ENCODE measurements at places on chromosomes 6 and 20.

DNA sequence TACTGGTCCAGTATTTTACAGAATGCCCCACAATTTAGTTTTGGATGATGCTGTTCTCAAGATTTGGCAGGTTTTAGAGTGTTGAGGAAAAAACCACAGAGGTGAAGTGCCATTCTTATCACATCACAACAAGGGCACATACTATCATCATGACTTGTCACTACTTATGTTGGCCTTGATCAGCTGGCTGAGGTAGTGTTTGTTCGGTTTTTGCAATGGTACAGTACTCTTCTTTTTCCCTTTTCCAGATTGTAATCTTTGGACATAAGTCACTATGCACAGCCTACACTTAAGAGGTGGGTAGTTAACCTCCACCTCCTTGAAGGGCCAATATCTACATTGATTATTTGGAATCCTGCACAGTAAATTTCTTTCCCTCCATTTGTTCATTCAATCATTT lies 8.8 kb downstream of the TENT5A start:
- no peak for DNase-seq

DNA sequence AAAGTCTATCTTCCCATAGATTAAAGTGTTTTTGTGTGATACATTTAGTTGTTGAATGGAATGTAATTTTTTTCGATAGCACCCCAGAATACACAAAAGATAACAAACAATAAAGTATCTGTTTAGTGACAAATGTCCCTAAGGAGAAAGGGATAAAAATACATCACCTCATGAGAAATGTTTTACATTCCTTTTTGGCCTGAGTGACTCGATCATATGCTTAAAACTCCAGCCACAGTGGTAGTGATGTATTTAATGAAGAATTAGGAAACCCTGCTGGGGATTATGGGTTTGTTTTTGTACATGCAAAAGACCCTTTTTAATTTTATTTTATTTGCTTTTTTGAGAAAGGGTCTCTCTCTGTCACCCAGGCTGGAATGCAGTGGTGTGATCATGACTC lies 4.3 kb upstream of the SGK1 start:
- DNase-seq: no peak

DNA sequence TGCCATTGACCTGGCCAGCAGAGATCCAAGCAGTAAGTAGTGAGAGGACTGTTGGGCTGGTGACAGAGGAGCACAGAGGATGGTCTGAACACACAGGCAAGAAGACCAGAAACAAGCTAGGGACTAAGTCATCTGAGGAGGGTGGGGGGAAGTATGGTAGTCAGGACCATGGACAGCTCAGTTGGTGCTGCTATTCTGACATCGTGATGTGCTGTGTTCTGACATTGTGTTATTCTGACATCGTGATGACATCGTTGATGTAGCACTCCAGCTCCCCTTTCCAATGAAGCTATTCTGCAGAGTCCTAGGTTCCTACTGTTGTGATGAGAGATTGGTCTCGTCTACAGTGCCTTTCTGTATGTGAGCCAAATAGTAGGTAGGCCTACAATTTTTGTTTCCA lies 28.7 kb downstream of the CFAP206 start:
- peak; percentile 77 for DNase-seq

GRCh38 chr6:84052204-84052882 lies 18.8 kb downstream of the MRAP2 start:
- DNase-seq: peak; percentile 82

- no peak for DNase-seq
Measured at GRCh38 chr6:132887204-132887603, 72.8 kb downstream of the RPS12 start.

GRCh38 chr20:64224351-64225170 lies 31.0 kb upstream of the PCMTD2 start:
- no peak for DNase-seq

DNA sequence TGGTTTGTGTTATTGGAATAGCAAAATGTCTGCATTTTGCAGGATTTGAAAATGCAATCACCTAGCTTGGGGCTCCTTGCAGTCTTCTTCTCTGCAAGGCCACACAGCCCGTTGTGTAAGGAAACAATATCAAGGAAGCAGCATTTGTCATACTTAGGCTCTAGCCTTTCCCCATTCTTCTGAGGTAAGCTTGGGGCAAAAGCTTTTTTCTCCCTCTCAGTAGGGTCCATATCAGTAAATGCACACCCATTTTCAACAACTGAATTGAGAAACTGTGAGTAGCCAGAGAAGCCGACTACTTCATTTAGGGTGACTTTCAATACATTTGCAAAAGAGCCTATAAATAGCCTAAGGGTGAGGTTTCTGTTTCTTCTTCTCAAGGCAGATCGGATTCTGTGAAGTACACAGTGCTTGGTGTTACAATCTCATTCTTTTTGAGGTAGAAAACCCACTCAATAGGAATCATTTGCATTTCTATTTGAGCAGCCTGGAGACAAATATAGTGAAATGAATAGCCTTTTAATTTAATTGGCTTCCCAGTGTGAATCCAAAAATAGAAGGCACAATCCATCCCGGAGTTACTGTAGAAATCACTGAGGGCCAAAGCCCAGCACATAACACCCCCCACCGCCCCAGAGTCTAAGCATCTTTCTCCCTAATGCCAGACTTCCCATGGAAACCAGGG lies 61.8 kb downstream of the BTBD3 start:
- no peak for DNase-seq

GRCh38 chr6:36066817-36067216 lies 39.2 kb downstream of the MAPK14 start:
- no peak for DNase-seq

- DNase-seq: no peak
Measured at GRCh38 chr20:52684176-52684575, 288.0 kb upstream of the TSHZ2 start.

DNA sequence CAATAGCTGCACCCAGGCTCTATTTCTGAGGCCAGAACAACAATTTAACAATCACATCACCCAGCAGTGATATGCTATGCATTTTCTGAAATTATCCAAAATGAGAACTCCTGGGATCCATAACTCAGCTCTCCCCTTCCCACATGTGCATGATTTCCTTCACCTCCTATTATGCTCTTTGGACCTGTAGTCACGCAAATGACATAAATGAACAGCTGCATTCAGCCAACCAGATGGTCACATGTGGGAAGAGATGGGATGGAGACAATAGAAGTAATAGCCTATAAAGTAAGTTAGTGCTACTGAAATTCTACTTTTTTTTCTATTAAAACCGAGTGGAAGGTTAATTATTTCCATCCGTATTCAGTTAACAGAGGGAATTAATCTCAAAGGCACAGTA lies 662.1 kb upstream of the ID4 start:
- no peak for DNase-seq

DNA sequence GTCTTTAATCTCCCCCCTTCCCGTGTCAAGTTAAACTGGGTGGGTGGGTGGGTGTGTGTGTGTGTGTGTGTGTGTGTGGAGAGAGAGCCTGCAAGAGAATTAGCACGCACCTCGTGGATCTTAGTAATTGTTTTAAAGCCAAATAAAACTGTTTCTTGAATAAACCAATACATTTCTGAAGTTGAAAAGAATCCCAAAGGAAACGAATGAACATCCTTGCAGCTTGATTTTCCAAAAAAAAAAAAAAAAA lies 381 bp upstream of the BICRAL start:
- DNase-seq: no peak

DNA sequence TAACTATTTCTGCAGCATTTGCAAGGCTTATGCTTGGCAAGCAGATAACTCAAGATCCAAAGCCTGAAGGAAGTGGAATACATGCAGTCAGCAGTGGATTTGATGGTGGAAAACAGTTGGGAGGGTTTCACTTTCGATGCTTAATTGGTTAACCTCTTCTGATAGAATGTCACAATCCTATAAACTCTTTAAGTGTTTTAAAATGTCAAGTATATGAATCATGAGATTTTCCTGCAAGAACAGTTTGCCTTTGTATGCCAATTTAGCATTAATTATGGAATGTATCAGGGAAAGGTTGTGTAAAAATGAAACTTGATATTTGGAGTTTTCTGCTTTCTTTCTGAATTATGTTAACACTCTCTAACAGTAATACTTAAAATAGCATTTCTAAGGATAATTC lies 36.6 kb downstream of the NKX2-4 start:
- no peak for DNase-seq

DNA sequence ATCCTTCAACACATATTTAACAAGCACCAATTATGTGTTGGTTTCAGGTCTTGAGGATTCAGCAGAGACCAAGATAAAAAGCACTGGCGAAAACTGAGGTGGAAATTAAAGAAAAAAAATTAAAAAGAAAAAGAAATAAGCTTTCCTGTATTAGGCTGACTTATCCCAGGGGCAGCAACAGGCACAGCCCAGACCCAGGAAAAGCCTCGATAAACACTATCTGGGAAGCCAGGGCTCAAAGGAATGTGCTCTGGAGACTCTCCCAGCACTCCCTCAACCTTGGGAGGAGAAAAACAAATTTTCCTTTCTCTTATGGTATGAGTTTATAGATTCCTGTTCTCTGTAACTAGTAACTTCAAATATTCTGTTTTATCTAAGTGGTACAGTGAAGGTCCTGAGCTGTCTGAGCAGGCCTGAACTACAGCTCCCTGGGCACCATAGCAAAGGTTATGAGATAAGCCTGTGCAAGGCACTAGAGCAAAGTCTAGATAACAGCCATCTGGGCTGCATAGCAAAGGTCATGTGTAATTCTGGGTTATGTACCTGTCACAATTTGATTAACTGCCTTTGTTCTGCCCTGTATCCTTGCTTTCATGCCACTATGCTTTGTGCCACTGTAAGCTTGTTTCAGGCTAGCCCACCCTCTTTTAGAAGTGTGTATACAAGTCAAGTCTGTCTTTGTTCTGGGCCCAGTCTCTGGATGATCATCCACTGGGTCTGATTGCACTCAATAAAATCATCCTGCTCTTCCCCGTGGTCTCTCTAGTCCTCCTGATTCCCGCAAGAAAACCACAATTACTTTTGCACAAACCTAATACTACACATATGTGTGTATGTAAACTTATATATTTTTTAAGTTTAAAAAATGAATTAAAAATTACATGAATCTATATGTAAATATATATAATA lies 54.0 kb downstream of the IL22RA2 start:
- no peak for DNase-seq

DNA sequence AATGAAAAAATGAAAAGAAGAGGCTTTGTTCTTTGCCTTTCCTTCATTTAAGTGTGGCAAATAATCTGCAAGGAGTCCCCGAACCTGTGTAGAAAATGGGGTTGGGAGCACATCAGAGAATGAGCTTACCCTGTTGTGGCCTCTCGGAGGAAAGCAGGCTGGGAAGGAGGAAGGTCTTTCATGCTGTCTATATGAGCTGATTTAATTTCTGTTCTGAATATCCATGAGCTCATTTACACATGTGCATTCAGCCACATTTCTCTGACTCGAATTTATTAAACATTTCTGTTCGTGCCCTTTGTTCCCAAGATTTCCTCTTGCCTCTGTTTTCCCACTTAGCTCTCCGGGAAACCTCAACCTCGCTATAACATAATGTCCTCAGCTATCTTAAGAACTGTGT lies 584.4 kb upstream of the CDH4 start:
- no peak for DNase-seq

GRCh38 chr6:169513478-169514193 lies 188.2 kb downstream of the WDR27 start:
- no peak for DNase-seq

DNA sequence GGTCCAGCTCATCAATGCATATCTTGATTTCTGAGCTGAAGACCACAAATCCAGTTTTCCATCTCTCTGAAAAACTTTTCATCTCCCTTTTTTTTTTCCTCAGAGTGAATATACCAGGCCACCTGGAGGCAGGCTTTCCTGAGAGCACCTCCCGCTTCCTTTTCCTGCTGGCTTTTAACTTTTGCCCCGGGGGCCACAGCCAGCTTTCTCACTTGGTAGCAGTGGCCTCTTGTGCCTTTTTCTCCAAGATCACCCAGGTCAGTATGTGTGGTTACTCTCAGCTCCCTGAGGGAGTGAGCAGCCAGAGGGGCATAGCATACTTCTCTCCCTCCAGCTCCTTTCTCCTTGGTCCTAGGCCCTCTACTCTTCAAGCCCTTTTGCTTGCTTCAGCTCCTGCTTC lies at the start of gene BTN1A1:
BTN1A1 (plus strand) TSS at position 202 of the 400 bp plus-strand sequence. CDS start 984 bp downstream, outside the sequence.
- DNase-seq: peak; percentile 55

GRCh38 chr6:34149831-34150400 lies 4.0 kb upstream of the GRM4 start:
- DNase-seq: peak; percentile 31

DNA sequence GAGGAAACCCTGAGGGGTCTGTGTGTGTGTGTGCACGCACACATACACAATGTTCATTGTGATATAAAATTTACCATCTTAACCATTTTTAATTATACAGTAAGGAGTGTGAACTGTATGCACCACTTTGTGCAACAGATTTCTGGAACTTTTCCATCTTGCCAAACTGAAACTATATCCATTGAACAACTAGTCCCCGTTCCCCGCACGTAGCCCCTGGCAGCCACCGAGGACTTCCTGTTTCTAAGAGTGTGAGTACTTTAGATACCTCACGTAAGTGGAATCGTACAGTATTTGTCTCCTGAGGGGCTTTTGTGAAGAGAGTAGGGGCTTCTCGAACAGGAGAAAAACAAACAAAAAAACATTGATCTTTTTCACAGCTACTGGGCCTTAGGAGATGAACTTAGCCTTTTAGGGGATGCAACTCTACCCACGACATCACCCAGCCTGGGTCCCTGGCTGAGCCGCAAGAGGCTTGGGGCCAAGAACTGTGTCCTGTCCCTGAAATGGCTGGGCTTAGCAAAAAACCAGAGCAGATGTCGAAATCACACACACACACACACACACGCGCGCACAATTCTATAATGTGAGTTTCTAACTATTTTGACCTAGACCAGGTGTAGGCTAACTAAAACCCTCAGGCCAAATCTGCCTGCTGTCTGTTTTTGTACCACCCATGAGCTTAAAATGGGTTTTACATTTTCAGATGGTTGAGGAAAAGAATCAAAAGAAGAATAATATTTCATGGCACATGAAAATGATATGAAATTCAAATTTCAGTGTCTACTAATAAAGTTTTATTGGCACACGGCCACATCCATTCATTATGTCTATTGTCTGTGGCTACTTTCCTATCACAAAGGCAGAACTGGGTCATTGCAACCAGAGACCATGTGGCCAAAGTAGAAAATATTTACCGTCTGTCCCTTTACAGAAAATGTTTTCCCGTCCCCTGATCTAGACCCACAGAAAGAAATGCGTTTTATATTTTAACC lies 144.2 kb downstream of the EYA2 start:
- no peak for DNase-seq

DNA sequence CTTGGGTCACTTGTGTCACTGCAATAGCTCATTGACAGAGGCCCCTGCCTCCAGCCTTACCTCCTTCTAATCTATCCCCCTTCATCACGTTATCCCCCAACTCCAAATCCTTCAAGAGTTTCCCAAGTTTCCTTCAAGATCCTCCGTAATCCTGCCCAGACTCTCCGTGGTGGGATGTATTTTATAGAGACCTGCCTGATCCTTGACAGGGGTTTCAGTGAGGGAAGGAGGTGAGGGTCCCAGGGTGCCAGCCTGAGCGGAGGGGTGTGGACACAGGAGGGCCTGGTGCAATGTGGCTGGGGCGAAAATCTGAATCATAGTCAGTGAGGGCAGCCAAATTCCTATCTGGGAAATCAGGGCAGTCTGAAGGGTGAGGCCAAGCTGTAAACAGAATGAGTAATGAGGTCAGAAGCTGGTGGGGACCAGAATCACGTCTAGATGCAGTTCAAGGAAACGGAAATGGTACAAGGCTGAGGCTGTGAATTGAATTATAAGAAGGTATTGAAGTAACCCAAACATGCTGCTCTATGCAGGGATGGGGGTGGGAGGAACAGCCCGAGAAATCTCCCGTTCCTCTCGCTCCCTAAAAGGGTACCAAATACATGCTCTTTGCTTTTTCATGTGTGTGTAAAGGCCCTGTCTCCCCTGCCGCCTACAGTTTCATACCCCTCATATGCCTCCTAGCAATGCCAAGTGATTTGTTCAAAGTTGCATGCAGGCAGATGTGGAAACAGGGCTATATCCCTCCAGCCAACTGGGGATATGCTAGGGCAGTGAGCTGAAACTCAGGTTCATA lies 35.4 kb upstream of the PIM1 start:
- DNase-seq: no peak
